ENCODE measurements at places on chromosomes 6 and 20.

DNA sequence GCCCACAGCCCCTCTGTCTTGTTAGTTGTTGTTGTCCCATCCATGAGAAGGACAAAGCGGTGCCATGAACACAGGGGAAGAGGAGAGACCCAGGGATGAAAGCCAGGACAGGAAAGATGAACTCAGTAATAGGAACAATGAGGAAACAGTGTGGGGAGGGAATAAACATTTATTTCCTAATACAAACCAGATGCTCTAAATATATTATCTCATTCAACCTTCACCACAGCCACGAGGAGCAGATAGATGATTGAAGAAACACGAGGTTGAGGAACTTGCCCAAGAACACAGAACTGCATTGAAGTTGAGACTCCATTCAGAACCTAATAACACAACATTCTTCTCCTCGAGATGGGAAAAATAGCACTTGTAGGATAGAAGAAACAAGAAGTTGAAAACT lies 53.0 kb upstream of the AIG1 start:
- DNase-seq = no peak

DNA sequence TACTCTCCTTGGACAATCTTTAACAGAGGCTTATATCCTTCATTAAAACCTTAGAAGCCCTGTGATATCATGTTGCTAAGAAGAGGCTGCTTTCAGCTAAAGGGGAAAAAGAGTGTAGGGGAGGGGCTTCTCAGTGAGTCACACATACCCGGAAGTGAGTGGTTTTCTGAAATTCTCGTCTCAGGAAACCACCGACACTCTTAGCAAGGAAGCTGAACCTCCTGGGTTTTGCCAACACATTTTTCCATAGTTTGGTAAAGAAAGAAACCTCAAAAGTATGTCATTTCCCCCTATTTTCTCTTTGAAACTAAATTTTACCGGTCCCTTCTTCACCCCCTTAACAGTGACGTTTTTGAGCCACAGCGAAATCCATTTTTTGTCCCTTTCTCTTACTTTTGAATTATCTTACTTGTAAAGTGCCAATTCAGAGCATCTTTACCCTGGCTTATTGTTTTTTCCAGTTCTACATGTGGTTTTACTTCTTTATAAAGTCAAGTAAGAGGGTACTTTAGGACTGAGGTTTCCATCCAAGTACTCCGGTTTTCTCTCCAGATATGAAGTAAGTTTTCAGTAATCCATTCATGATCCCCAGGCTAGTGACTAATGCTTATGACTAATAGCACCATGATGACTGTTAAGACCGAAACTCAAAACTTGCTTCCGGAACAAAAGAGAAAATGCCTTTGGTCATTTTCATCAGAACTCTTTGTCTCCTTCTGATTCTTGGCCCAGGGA lies 219.3 kb downstream of the ARHGAP18 start:
- no peak for DNase-seq

DNA sequence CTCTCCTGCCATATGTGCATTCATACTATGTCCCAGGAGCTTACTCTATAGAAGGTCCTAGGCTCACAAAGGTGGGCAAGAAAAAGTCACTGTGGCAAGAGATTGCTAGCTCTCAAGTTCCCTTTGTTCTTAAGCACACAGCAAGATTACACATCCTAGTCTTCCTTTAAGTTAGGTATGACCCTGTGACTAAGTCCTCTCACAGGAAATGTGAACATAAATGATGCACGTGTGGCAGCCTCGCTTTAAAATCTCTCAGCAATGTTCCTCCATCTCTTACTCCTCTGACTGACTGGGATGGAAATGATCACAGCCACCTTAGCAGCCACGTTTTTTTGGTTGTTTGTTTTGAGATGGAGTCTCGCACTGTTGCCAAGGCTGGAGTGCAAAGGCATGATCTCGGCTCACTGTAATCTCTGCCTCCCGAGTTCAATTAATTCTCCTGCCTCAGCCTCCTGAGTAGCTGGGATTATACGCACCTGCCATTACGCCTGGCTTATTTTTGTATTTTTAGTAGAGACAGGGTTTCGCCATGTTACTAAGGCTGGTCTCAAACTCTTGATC lies 35.7 kb upstream of the HAO1 start:
- DNase-seq = peak; percentile 22

DNA sequence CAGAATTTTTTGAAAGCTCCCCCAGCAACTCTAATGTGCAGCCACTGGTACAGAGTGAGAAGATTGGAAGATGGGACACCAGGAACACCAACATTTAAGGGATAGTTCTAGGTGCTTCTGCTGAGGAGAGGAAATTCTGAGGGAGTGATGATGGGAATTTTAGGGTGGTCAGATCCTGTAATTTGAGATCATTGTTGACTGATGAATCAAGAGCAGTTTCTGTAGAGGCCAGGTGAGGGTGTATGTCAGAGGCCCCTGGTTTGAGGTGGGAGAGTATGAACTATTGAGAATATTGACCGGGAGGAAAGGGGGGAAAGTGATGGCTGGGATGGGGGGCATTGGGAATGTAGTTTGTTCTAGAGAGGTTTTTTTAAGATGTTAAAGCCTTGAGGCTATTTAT lies 47.2 kb downstream of the PTPRA start:
- no peak for DNase-seq

DNA sequence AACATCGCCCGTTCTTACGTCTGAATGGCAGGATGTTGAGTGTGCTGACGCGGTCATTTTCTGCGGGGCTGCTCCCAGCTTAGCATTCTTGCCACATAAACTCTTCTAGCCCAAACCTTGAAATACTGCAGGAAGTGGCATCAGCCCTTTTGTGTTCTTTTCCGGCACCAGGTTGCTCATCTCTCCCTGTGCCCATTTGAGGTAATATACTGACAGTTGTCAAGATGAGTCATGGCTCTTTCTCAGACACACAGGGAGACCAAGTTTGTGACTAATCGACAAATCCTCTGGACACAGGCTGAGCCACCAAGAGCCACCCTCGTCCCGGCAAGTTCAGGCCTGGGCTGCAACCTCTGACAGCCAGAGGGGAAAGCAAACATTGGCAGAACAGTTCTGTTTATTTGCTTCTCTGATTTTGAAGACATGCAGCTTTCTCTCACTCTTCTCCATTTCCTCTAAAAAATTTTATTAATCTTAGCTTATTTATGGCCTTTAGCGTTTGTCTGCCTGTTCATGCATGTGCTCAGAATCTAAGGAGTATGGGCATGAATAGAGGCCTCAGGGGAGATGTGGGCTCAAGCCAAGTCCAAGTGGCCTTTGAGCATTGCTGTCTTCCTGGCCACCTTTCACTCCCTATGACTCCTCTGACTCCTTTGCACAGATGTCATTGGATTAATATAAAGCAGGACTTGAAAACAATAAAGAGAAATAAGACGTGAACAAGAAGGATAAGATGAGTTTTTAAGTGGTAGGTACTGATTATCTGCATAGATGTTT lies 328.2 kb upstream of the JAG1 start:
- DNase-seq = no peak

- peak; percentile 84 for DNase-seq
These were observed 46.8 kb downstream of the MAP7 start for GRCh38 chr6:136503303-136504029.

DNA sequence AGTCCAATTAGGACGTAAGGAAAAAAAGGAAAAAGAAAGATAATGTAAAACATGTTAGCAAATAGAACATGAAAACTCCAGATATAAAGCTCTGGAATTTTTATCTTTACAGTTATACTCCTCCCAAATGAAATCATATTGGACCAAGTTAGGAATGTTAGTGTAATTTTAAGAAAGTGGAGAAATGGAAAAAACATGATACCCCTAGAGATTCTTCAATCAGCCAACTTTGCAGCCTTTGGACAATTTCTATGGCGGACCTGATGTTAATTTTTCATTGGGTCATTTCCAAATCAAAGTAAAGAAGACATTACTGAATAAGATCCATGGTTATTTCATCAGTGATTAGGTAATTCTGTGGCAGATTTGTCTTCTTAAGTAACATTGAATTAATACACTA lies 748.7 kb downstream of the RFPL4B start:
- no peak for DNase-seq

Data from NCI-H82 (cell line).